ENCODE measurements at places on chromosomes 5 and 9.

- no peak for DNase-seq
Observed at GRCh38 chr5:68404246-68404645, 188.7 kb downstream of the PIK3R1 start.

DNA sequence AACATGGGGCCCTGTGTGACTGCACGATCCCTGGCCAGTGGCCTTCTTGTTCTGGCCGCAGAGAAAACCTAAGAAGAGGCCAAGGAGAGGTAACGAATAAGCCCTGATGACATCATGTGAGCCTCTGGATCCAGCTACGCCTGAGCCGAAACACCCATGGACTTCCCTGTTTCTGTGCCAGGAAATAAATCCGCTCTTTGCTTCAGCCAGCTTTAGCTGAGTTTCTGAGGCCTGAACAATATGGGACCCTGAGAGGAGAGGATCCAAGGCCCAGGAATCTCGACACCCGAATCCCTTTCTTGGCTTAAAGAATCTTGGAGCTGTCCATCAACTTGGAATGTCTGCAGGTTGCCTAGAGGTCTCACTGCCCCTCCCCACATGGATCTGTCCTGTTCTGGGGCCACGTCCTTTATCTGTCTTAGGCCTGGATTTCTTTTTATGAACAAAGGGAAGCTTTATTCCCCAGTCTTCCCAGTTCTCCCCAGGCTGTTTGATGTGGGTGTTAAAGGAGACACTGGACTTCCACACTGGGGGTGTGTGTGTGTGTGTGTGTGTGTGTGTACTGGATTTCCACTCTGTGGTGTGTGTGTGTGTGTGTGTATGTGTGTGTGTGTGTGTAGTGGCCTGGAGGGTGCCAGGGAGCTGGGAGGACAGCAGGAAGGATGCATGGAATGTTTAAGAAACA lies 13.7 kb downstream of the IER5L start:
- no peak for DNase-seq

DNA sequence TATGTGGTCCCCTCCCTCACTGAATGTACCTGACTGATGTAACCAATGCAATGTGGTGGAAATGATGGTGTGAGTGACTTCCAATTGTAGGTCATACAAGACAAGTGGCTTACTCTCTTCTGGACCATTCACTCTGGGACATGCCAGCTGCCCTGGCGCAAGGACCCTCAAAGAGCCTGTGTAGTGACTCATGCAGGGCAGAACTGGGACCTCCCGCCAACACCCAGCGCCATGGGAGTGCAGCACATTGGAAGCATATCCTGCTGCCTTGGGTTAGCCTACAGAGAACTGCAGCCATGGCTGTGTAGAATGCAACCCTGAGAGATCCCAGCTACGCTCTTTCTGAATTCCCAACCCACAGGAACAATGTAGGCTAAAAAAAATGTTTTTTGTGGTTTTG lies 90.0 kb upstream of the PANK3 start:
- DNase-seq, result no peak

- DNase-seq, result no peak
Observed at GRCh38 chr9:14092344-14092743, 221.6 kb downstream of the NFIB start.

- no peak for DNase-seq
Observed at GRCh38 chr5:118894709-118895108, 93.6 kb downstream of the DTWD2 start.

DNA sequence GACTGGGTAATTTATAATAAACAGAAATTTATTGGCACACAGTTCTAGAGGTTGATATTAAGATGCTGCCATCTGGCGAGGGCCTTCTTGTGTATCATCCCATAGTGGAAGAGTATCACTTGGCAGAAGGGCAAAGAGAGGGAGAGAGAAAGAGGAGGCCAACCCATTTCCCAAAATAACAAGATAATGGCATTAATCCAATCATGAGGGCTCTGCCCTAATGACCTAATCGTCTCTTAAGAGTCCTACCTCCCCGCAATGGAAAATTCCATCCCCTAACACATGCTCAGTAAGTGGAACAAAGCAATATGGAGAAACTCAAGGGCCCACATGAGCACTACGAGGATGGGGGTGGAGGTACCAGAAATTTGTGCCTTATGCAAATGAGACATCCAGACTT lies 17.6 kb upstream of the VDAC1 start:
- no peak for DNase-seq

- DNase-seq, result no peak
Observed at GRCh38 chr5:64775291-64775690, 6.6 kb downstream of the CWC27 start.

DNA sequence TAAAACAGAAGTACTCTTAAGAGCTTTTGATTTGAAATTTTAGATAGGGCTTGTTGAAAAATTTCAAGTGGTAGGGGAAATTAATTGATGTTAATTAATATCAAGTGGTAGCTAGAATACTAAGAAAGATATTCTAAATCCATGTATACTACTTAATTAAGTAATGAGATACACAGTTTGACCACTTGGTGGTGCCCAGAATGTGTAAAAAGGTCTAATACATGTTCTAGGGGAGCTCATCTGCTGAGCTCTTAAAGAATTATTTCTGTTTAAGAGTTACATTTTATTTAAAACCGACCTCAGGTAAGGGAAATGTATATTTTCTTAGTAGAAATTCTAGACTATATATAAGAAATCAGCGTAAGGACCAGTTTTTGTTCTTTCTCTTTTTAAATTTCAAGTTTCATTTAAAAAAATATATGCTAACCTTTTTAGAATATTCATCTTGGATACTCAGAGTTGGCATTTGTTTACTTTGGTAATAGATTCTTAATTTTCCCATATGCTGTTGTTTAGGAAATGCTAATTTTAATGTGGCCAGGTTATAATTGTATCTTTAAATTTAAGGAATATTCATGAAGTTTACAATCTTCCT lies 61.5 kb downstream of the LNPEP start:
- DNase-seq, result peak; percentile 8

DNA sequence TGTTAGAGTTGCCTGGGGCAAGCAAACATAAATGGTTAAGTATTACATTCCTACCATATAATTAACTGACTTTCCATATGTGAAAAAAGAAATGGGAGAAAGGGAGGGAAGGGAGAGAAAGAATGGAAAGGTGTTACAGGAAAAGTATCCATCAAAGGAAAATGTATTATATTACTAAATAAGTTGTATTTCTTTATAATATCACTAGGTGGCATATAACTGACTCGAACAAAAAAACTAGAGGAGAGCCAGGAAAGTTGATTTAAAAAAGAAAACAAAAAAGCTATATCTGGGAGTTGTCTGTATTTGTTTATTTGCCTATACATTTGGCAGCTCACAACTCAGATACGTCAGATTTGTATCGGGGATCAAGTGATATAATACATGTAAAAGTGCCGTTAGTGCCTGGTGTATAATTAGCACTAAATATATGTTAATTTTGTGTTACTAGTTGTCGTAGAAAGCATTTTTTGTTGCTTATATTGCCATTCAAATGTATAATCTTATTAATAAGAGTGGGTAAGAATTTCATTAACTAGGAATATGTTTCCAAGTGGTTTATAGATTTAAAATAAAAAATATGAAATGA lies 59.6 kb upstream of the ADAMTS19 start:
- DNase-seq, result no peak

All from activated CD4-positive, alpha-beta T cell treated with anti-CD3 and anti-CD28 coated beads for 24 hours (primary cell).